ENCODE measurements at places on chromosomes 12 and 14.
A peak's percentile ranks its signal among the peaks of the same experiment; 100 is the strongest.

DNA sequence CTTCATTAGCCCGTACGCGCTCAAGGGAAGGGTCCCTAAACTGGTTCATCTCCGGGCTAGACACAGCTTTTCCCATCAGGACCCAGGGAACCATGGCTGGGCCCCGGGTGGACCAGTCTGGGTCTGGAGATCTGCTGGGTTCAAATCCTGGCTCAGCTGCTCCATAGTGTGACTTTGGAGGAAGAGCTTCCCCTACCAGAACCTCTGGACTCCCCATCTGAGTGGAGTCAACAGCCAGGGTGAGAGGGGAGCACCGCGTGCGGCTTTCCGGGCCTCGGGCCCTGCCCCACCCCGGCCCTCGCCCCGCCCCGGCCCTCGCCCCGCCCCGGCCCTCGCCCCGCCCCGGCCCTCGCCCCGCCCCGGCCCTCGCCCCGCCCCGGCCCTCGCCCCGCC is 41.2 kb downstream of the BEGAIN start:
- peak; percentile 60 for DNase-seq

GRCh38 chr12:43407816-43408645 is 144.0 kb downstream of the ADAMTS20 start:
- DNase-seq: no peak

- DNase-seq: no peak
Measured at GRCh38 chr12:21655591-21655990, 2.1 kb downstream of the LDHB start.

- no peak for DNase-seq
Measured at GRCh38 chr12:54448344-54448743, 25.1 kb downstream of the GTSF1 start.

DNA sequence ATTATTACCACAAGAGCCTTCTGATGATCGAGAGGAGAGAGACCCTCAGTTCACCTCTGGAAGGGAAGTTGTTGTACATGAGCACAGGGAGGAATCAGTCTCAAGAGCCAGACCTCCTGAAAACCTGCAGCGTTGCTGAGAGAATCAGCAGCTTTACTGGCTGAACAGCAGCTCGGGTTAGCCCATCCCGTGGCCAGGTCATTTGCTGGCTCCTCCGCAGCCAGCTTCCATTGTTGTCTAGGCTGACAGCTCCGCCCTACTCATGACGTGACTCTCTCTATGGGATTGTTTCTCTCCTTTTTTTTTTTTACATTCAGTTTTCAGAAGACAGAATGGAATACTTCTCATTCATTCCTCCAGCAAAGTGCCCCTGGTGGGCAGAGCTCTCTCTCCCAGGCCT is 69.9 kb downstream of the TGFB3 start:
- DNase-seq: no peak

GRCh38 chr12:18446061-18446644 is 184.8 kb downstream of the PIK3C2G start:
- DNase-seq: no peak

GRCh38 chr12:25581067-25581466 is 28.0 kb upstream of the LMNTD1 start:
- no peak for DNase-seq

DNA sequence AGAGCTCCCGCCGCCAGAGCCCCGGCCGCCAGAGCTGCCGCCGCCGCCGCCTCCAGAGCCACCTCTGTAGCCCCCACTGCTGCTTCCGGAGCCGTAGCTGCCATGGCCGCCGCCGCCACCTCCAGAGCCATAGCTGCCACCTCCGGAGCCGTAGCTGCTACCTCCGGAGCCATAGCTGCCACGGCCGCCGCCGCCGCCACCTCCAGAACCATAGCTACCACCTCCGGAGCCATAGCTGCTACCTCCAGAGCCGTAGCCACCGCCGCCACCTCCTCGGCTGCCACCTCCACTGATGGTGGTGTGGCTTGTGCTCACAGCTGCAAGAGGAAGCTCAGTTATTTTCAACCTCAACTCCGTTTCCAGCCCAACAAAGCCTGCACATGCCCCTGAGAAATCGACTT is 4.9 kb downstream of the KRT1 start:
- no peak for DNase-seq
